ENCODE measurements at places on chromosomes 6 and 20.
A peak's percentile ranks its signal among the peaks of the same experiment; 100 is the strongest.

- no peak for DNase-seq
Measured at GRCh38 chr6:158501360-158502262, 58.3 kb upstream of the TMEM181 start.

DNA sequence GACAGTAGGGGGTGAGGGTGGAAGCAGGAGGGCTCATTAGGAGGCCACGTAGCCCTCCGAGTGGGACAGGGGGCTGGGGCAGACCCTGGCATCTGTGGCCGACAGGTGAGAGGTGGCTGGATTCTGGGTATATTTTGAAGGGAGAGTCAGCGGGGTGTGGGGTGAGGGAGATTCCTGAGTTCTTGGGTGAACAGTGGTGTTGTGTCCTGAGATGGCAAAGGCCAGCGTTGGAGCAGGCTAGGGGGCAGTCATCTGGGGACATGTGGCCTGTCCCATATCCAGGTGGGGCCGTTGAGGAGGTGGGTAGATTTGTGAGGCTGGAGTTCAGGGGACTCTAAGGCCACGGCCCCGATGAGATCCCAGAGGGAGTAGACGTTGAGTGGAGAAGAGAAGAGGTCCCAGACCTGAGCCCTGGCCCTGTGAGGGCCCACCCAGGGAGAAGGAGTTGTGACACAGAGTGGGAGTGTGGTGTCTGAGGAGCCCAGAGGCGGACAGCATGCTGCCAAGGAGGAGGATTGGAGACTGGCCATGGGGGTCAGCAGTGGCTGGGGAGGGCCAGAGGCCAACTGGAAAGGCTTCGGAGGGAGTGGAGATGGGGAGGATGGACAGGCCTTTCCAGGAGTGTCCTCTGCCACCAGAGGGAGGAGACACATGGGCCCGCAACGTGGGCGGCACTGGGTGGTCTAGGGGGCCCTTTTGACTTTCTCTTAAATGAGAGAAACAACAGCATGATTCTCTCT, 19.6 kb downstream of the PACSIN1 start:
- peak; percentile 34 for DNase-seq

- DNase-seq, result no peak
Measured at GRCh38 chr6:115691433-115691832, 369.3 kb downstream of the FRK start.

- no peak for DNase-seq
Measured at GRCh38 chr6:56349194-56349593, 101.8 kb upstream of the COL21A1 start.

- no peak for DNase-seq
Measured at GRCh38 chr6:39836606-39837005, 44.4 kb downstream of the DAAM2 start.

DNA sequence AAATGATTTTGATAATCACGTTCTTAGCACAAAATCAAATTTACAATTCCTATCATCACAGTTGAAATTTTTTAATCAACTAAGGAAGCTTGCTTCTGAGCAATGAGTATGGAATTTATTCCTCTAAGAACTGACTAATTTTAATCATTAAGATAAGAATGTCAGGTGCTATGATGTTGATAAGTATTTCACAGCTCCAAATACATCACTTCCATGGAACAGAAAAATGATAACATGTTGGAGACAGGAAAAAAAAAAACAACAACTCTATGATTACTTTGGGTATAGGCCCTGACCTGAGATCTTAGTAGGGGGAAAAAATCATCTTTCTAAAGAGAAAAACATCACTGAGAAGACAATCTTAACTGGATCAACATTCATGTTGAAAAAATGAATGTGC, 89.4 kb upstream of the BMP2 start:
- no peak for DNase-seq

- DNase-seq, result no peak
Measured at GRCh38 chr6:129641344-129641743, 68.6 kb downstream of the ARHGAP18 start.

GRCh38 chr6:137323860-137324259, 104.7 kb upstream of the IFNGR1 start:
- no peak for DNase-seq

- DNase-seq, result no peak
Measured at GRCh38 chr6:82144007-82144851, 103.3 kb downstream of the IBTK start.

DNA sequence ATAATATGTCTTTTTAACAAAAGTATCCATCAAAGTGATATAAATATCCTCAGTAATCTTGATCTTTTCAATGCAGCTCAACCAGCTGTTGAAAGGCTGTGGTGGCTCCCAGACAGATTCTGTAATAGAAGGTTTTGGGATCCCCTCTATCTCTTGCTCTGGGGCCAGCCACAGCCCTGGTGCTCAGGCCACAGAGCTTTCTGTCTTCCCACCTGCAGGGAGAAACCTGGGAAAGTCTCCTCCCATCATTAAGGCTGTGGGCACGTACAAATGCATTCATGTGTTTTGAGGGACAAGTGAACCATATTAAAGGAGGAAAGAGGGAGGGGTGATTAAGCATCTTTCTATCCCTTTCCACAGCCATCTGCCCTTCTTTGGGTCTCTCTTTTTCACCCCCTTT, 183.1 kb downstream of the PRDM13 start:
- DNase-seq, result no peak

DNA sequence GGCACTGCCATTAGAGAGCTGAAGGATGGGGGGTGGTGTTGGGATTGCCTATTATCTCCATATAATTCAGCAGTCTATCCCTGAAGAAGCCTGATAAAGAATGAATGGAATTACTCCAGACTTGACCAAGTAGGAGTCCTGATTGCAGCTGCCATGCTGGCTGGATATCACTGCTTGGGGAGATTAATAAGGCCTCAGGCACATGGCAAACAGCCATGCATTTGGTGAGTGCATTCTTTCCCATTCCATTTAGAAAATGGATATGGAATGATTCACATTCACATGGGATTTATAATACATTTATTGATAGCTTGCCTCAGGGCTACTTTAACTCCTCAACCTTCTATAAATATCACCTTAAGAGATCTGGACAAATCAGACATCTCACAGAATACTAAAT, 49.6 kb upstream of the HLA-A start:
- DNase-seq, result no peak

DNA sequence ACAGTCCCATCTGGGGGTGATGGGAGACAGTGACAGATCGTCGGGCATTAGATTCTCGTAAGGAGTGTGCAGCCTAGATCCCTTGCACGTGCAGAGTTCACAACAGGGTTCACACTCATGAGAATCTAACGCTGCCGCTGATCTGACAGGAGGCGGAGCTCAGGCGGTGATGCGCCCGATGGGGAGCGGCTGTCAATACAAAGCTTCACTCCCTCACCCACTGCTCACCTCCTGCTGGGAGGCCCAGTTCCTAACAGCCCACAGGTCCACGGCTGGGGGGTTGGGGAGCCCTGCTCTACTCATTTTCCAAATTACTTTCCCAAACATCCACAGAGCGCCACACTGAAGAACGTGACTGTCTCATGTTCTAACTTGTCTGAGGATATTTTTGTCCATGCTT, 25.3 kb downstream of the CTCFL start:
- DNase-seq, result no peak

Data from H7 (cell line).